Liver (tissue), 10 donors: ENCODE measurements at places on chromosomes 7 and 10.

- H3K4me1 ChIP-seq: peaks cover 11% of the 10 kb centered on the region
- no peak overlapping the region for H3K27ac ChIP-seq
- H3K4me3 ChIP-seq: no peak overlapping the region
These were observed 12.8 kb downstream of the CFTR start for GRCh38 chr7:117492649-117493048.

GRCh38 chr7:76074972-76075370 is 27.1 kb downstream of the MDH2 start:
- no peak overlapping the region for H3K4me3 ChIP-seq
- no peaks in the 10 kb centered on the region for H3K27me3 ChIP-seq
- H3K4me1 ChIP-seq: no peaks in the 10 kb centered on the region
- peaks cover 4% of the 10 kb centered on the region for H3K36me3 ChIP-seq
- no peak for DNase-seq

DNA sequence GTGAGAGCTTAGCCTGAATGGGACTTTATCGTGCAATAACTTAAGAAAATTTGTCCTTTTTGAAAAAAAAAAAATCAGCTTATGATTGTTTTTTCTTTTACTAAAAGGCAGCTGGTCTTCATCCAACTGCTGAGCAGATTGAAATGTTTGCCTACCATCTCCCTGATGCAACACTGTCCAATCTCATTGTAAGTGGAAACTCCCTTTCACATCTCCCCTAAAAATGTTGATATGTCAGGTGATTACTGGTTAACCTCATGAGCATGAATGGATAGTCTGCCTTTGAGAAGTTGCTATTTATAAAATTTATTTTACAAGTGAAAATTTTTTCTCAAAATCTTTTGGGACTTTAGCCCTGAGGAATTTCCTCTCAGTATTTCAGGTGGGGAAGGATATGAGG is 17.8 kb upstream of the HKDC1 start:
- no peaks in the 10 kb centered on the region for H3K27me3 ChIP-seq
- no peak for DNase-seq
- H3K36me3 ChIP-seq: peaks cover 30% of the 10 kb centered on the region

- H3K27me3 ChIP-seq: no peaks in the 10 kb centered on the region
- no peak overlapping the region for H3K4me3 ChIP-seq
- no peak for DNase-seq
- H3K4me1 ChIP-seq: no peaks in the 10 kb centered on the region
These were observed 1.7 kb downstream of the LIPM start for GRCh38 chr10:88804083-88804812.

DNA sequence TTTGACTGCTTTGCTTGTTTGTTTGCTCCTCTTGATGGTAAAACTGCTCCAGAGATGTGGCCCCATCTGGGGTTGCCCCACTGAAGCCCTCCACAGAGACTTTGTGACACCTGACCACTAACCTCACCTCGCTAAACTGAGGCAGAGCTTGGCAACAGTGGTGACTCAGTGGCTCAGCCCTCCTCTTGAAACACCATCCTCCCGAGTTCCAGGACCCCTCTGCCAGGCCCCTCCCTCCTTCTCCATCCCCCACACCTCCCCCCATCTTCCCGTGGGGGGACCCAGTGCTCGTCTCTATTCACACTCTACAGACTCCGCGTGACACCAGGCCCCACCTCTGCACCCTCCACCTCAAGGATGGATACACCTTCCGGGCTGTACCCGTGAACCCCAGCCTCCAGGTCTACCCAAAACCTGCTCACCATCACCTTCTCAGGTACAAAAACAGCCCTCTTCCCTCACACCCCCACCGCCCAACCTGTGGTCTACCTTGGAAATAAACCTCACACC is 19.0 kb upstream of the RET start:
- no peak overlapping the region for H3K27ac ChIP-seq
- H3K36me3 ChIP-seq: no peaks in the 10 kb centered on the region
- H3K4me3 ChIP-seq: no peak overlapping the region
- no peaks in the 10 kb centered on the region for H3K27me3 ChIP-seq

DNA sequence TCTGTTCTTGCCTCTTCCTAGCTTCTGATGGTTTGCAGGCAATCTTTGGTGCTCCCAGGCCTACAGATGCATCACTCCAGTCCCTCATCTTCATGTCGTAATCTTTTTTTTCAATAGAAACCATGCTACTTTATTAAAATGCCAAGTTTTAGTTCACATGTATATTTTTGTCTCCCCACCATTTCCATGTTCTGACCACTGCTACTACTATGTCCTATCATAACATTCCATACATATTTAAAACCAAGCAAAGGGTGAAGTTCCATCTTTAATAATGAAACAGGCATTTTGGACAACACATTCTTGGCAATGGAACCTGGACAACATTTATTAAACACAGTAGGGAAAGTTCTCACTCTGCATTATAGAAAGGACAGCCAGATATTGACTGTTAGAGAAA is 58.8 kb downstream of the ZNF518A start:
- no peaks in the 10 kb centered on the region for H3K27me3 ChIP-seq
- H3K36me3 ChIP-seq: peaks cover 21% of the 10 kb centered on the region
- no peak for DNase-seq
- H3K4me1 ChIP-seq: no peaks in the 10 kb centered on the region

DNA sequence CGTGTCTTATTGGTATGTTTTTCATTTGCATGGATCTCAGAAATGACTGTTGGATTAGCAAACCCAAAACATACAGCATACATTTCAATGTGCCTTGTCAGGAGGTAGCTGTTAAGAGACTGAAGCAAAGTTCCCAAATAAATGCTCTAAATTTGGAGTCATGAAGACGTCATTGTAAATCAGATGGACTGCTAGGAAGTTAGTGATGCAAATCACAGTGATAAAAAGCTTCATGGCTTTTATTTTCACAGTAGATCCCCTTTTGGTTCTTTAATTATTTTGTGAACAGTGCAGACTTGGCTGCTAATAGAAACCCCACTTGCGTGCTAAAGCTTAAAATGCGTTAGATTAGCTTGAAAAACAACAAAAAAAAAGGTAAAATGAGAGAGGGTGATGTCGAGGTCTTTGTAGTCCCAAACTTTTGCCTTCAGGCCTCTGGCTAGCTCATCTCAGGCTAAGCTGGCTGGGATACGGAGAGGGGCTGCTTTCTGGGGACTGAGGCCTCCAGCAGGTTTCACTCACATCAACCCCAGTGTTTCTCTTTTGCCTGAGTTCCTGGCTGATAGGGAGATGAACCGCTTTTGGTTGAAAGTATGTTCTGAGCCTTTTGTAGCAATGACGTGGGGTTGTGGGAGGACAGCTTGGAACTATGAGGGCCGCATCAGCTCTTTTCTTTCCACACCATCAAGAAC is 107.1 kb upstream of the CDCA7L start:
- no peak for DNase-seq
- H3K27me3 ChIP-seq: no peaks in the 10 kb centered on the region
- no peak overlapping the region for H3K4me3 ChIP-seq
- H3K4me1 ChIP-seq: no peaks in the 10 kb centered on the region

GRCh38 chr7:2523941-2524807 is 4.6 kb downstream of the LFNG start:
- no peak overlapping the region for H3K4me3 ChIP-seq
- H3K27ac ChIP-seq: no peak overlapping the region
- H3K36me3 ChIP-seq: no peaks in the 10 kb centered on the region

GRCh38 chr7:142811154-142811737 is 40.5 kb downstream of the PRSS2 start:
- no peaks in the 10 kb centered on the region for H3K4me1 ChIP-seq
- no peak for DNase-seq
- no peaks in the 10 kb centered on the region for H3K36me3 ChIP-seq
- no peak overlapping the region for H3K4me3 ChIP-seq
- H3K27ac ChIP-seq: no peak overlapping the region

DNA sequence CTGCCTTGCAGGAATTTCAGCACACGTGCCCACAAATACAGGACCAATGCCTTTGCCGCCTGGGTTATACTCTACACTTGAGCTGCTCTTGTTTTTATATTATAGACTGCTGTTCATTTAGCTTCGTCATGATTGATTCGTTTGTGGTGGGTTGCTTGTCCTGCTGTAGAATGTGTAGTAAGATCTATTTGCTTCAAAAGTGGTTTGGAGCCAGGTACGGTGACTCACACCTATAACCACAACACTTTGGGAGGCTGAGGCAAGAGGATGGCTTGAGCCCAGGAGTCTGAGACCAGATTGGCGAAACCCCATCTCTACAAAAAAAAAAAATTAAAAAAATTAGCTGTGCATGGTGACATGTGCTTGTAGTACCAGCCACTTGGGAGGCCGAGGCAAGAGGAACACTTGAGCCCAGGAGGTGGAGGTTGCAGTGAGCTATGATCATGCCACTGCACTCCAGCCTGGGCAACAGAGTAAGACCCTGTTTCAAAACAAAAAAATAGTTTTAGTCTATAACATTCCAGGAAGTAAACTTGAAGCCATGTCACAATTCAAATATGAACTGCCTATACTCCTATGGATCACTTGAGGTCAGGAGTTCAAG is 9.0 kb upstream of the RHBDD2 start:
- H3K4me3 ChIP-seq: no peak overlapping the region
- no peaks in the 10 kb centered on the region for H3K36me3 ChIP-seq
- peaks cover 3% of the 10 kb centered on the region for H3K4me1 ChIP-seq
- H3K27me3 ChIP-seq: no peaks in the 10 kb centered on the region

- no peak overlapping the region for H3K4me3 ChIP-seq
- peaks cover 4% of the 10 kb centered on the region for H3K27me3 ChIP-seq
- no peak for DNase-seq
- H3K4me1 ChIP-seq: no peaks in the 10 kb centered on the region
These were observed 12.6 kb downstream of the OR9A4 start for GRCh38 chr7:141928845-141929195.

DNA sequence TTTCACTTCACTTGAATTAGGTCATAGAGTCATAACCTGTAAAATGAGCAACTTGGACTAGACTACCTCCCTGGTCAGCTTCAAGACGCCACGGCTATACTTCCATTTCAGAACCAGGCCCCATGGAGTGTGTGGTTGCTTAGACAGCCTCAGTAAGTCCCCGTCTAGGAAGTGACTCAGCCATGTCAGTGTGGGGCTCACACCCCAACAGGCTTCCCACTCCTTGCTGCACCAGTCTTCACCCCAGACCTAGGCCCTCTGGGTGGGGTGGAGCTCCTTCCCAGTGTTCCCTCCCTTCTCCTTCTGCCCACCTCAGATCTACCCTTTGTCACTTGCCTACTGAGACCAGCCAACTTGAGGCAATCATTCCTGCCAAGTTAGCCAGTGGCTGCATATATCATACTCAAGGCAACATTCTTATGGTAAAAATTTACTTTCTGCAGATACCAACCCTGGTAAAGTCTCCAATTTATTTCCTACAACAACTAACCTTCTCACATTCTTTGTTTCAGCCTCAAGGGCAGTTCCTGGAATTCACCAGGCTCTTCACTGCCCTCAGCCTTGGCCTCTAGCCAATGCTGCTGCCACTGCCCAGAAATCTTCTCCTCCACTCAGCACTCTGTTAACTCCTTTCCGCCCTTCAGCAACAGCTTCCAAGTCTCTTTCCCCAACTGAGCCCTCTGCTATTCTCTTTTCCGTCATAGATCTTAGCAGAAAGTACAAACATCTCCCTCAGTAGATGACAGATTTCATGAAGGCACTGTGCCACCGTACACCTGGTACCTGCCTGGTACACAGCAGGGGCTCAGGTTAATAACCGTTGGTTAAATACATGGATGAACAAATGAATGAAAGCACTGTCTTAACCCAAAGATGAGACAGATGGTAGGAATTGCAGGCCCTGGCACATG is 31.3 kb upstream of the ZNRF2 start:
- H3K27ac ChIP-seq: peak overlapping the region; percentile 54
- DNase-seq: no peak
- H3K27me3 ChIP-seq: no peaks in the 10 kb centered on the region
- H3K4me3 ChIP-seq: no peak overlapping the region
- peaks cover 42% of the 10 kb centered on the region for H3K4me1 ChIP-seq

- H3K27ac ChIP-seq: no peak overlapping the region
- peaks cover 4% of the 10 kb centered on the region for H3K4me1 ChIP-seq
- H3K4me3 ChIP-seq: no peak overlapping the region
- no peak for DNase-seq
- no peaks in the 10 kb centered on the region for H3K27me3 ChIP-seq
These were observed 63.5 kb upstream of the ZMIZ1 start for GRCh38 chr10:79005126-79005810.

GRCh38 chr7:128104108-128104742 is 73.0 kb upstream of the LRRC4 start:
- no peak overlapping the region for H3K27ac ChIP-seq
- no peak overlapping the region for H3K4me3 ChIP-seq
- H3K4me1 ChIP-seq: no peaks in the 10 kb centered on the region
- DNase-seq: no peak
- no peaks in the 10 kb centered on the region for H3K27me3 ChIP-seq
- no peaks in the 10 kb centered on the region for H3K36me3 ChIP-seq
